ENCODE measurements at places on chromosomes 3 and 15.
A peak's percentile ranks its signal among the peaks of the same experiment; 100 is the strongest.

DNA sequence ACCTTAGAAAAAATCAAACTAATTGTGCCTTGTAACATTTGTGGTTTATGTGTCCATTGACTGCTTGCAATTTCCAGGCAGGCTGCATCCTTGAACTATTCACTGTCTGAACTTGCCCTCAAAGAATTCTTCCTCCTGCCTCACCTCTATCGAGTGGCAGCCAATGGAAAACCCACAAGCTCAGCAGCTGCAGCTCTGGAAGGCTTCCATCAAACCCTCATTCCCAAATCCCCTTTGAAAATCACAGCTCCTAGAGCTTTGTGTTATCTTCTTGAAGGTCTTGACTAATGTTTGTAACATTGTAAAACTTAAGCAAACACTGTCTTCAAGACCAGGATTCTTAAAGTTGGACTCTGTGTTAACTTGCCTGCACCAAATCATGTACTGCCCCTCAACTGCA is 81.1 kb downstream of the FILIP1L start:
- DNase-seq, result no peak

- DNase-seq, result no peak
Observed at GRCh38 chr3:175659670-175660350, 800.7 kb downstream of the NAALADL2 start.

DNA sequence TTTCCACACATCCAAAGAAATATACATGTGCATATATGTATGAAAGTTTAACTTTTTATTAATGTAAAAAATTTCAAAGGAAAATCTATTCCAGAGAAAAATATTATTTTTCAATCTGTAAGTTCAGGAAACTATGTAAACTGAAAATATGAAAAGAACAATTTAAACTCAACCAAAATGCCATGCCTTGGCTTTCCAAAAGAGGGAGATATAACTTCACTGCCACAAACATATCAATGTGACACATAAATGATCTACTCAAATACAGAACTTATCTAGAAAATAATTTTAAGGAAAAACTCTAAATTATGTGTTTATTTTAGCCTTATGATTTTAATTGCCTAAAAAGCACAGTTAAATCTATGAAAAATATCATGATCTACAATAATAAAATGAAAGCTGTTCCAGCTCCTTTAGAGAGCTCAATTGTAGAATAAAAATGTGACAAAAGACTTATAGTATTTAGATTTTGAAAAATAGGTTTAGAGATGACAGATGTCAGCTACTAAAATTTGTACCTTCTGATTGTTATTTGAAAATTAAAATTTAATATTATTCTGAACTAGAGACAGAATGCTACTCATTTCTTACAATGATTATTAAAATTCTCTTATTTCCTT is 94.8 kb downstream of the GBE1 start:
- no peak for DNase-seq

DNA sequence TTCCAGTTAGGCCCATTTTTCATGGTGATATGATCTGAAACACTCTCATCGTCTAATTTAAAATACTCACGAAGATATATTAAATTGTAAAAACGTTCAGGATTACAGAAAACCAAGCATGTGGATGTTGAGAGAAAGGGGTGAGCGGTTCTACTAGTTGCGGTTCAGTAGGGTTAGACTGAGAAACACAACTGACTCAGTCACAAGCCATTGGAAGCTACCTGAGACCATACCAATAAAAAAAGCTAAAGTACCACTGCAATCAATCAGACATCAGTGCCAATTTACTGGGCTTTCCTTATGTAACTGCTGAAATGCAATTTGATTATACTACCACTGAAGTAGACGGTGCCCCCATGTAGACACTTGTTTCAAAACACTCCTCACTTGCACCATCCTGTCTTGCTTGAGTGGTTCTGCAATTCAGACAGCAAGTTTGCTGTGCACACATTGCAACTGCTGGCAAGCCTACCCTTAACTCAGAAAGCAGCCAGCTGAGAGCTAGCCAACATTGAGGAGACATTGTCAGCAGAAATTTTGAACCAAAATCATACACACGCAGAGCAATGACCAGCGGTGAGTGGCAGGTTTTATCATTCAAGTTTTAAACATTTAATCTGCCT is 368.7 kb upstream of the ARHGEF26 start:
- DNase-seq, result peak; percentile 59

GRCh38 chr3:70889162-70890019 is 577.0 kb upstream of the MDFIC2 start:
- DNase-seq, result no peak

- DNase-seq, result no peak
Observed at GRCh38 chr3:59277816-59278215, 228.0 kb upstream of the CFAP20DC start.

DNA sequence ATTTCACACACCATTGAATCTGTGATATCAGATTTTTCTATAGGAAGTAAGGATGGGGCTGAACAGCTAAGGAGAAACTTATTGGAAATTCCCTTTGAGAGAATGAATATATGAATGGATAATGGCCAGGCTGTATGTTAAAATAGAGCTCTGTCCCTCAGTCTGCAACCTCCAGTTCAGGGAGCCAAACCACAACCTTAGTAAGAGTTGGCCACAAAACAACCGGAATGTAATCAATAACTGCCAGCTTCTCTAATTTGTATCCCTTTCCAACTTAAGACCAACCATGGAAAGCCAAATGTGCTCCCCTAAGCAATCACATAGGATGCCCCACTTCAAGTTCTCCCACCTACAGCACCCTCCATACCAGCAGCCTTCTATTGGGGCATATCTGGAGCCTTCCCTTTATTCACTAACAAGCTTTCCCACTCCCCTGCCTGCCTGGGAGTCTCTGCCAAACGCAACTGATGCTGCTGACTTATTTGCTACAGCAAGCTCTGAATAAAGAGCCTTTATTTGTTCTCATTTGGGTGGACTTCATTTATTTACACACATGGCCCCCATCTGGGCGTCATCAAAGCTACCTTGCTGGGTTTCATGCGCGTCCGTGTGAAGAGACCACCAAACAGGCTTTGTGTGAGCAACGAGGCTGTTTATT is 75.4 kb upstream of the LARS2 start:
- DNase-seq, result no peak

- DNase-seq, result no peak
Observed at GRCh38 chr3:4270720-4271119, 32.4 kb upstream of the SETMAR start.

- DNase-seq, result no peak
Observed at GRCh38 chr3:42459151-42459550, 43.3 kb upstream of the VIPR1 start.

DNA sequence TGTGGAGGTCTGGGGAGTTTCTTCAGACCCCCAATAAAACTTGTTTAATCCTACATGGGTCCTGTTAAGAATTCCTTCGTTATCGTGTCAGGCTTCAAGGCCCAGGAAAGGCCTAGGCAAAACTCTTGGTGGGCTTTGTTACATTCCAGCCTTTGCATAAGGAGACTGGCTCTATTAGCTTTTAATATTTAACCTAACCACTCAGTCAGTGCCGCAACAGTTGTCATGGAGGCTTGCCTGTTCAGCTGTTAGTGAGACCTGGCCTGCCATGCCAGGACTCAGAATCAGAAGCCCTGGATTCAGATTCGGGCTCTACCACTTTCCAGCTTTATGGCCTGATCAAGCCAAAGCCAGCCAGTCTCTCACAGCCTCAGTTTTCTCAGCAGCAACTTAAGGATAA is 19.6 kb downstream of the EIF1B start:
- DNase-seq, result no peak

GRCh38 chr3:29333576-29333975 is 52.7 kb downstream of the RBMS3 start:
- DNase-seq, result no peak

GRCh38 chr3:123861081-123861836 is 22.9 kb downstream of the MYLK start:
- DNase-seq, result no peak

- no peak for DNase-seq
Observed at GRCh38 chr15:85114886-85115285, 133.2 kb downstream of the PDE8A start.

- no peak for DNase-seq
Observed at GRCh38 chr15:50943638-50944037, 35.2 kb downstream of the AP4E1 start.

DNA sequence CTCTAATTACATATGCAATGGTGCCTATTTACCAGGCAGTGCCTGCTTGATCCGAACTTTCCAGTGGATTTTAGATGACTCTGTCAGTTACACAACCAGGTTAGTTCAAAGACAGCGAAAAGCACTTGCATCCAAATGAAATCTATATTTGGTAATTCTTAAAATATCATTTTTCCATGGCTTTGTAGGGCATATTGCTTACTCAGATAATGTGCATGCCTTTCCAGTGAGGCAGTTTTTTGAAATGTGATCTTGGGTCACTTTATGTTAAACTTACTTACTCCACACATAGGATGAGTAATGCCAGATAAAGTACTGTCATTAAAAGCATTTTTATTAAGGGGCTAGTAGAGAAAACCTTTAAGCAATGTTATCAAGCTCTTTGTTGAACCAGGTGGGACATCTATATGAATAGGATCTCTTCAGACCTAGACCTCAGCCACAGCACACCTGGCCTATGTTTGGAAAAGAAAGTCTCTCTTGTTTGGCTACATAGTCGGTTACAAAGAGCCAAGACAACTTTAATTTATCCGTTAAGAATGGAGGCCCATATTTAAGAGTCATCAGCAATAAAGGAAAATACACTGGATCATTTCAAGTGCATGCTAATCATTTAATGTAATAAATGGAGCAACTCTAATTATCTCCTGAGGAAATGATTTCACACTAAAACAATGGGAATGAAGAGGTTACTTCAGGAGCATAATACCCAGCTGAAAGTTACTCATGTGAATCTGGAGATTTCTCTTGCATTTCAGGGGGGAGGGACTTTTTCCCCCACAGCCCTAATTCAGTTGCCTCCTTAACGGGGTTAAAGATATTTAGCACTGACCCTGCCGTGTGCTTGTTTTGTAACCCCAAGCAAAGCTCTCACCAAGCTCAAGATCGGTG is 56.3 kb upstream of the TMCO5A start:
- peak; percentile 33 for DNase-seq

GRCh38 chr15:35540021-35540420 is 5.9 kb downstream of the DPH6 start:
- no peak for DNase-seq

GRCh38 chr3:21436835-21437234 is 314.2 kb downstream of the ZNF385D start:
- peak; percentile 9 for DNase-seq

DNA sequence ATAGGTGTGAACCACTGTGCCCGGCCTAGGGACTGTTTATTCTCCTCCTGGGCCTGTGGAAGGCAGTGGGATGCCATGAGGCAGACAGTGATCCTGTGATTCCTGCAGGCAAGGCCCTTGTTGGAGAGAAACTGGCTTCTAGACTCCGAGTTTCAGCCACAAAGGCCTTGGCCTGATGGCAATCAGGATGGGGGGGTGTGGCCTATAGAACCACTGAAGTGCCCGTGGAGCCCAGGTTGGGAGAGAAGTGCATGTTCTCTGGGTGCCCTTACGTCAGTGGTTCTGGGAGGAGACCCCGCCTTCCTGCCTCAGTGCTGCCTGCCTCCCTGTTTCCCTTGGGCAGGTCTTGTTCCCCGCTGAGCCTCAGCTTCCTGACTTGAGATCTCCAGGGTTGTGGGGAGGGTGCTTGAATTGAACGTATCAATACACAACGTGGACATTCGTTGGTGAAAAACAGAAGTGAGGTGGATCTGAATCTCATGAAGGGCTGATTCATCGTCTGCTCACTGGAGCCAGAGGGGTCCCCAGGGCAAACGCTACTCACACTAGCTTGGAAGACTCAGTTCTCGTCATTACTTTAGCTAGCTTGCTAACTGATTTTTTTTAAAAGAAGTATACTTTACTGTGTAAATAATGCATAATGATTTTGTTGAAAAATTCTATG is 31.8 kb downstream of the IRAK2 start:
- DNase-seq, result no peak

DNA sequence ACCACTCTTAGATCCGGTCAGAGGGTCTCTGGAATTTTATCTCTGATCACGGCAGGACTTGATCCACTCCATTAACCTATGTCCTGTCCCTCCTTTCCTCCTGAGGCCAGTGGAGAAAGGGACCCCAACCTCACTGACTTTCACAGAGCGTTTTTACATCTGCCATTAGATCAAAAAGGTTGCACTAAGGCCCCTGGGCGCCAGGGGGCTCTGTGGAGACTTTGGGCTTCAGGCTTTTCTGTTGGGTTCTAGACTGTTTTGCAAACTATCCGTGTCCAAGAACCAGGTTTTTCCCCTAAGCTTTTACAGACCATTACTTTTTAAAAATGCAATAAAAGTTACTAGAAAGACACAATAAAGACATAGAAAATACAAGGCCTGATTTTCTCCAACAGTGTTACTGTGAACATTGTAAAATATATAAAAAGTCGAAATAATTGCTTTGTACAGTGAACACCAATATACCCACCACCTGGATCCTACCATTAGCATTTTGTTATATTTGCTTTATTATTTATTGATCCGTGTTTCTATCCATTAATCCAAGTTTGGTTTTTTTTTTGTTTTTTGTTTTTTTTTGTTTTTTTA is 159.7 kb downstream of the POLR2M start:
- peak; percentile 61 for DNase-seq

GRCh38 chr3:38630606-38631005 is 18.9 kb downstream of the SCN5A start:
- no peak for DNase-seq

DNA sequence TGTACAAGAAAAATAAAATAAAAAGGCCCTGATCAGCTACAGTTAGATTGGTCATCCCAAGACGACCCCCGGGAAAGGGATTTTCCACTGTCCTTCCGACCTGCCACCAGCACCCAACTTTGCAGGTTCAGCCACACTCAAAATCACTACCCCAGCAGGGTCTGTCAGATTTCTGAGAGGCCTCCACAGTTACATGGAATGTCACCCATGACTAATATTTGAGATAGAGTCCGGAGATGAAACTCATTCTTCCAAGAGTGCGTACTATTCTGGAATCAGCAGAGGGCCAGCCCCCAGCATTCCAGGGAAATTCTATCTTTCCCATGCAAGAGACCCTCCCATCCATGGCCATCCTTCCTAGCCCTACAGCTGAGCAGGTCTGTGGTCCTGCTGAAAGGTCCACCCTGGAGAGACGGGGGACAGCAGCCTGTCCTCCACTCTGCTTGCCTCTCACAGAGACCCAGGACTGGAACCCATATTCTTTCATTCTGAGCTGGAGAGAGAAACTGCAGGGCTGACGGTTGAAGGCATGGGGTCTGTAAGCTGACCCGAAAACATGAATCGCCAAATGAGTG is 5.8 kb downstream of the LIPC start:
- DNase-seq, result no peak

DNA sequence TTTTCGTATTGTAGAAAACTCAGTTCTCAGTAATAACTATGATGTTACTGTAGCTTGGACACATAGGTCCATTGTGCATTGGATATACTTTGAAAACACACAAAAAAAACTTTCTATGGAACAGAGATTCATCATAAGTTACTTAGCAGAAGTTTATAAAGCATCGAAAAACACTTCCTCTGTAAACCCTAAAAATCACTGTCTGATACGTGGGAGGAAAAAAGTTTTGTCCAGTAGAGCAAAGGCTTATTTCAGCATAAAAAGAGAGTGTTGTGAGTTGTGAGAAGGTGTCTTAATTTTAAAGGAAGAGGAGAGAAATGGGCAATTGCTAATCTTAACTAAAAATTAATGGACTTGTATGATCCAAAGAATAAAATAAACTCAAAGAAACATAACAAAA is 64.8 kb downstream of the OSTN start:
- DNase-seq, result no peak

GRCh38 chr3:69322158-69322509 is 63.8 kb downstream of the FRMD4B start:
- no peak for DNase-seq
